Panc1 (cell line): ENCODE measurements at places on chromosomes 7 and 10.

DNA sequence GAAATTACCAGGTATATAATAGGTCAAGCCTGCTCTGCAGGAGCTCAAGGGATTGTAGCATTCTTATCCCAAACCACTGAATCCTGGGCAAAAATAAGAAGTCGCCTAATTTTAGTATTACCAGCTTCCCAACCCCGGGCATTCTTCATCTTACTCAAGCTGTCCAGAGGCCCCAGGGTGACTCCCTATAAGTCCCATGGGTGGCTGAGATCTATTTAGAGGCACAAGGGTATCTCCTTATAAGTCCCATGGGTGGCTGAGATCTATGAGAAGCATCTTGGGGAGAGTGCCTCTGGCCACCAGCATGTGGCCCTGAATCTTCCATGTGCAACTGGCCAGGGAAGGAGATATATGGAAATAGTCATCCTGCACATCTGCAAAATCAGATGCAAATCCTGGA is 38.9 kb downstream of the PRSS2 start:
- DNase-seq = no peak

GRCh38 chr10:75652146-75652740 is 220.8 kb downstream of the LRMDA start:
- no peak for DNase-seq

DNA sequence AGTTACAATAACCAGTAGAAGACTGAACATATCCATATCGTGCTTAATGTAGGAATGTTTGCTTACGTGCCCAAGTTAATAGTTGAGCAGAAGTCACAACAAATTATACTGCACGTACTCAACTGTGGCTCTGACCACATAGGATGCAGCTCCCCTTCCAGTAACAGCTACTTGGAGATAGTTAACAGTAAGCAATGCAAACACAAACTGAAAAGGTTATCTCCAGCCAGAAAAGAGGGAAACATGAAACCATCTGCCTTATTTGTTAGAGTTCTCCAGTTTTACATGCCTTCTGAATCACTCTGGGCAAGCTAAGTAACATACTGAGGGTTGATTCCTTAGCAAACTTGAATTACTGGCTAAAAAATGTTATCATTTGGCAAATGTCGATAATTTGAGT is 9.8 kb downstream of the DHX32 start:
- DNase-seq = no peak

GRCh38 chr7:47264021-47264651 is 317.8 kb downstream of the TNS3 start:
- DNase-seq = no peak

DNA sequence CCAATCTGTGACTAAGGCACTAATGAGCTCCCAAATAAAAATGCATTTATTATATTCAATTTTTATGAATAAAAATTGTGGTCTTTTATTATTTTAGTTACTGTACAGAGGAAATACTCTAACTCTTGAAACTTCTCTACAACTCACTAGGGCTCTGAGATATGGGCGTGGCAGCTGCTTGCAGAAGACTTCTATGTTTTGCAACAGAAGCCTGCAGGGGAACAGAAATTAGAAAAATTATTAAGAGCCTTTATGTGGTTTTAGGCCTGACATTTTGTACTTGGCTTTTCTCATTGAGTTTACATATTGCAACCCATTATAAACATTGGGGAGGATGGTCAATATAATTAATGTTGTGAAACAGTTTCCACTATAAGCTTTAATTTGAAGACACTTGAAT is 581.4 kb downstream of the TNS3 start:
- DNase-seq = no peak

DNA sequence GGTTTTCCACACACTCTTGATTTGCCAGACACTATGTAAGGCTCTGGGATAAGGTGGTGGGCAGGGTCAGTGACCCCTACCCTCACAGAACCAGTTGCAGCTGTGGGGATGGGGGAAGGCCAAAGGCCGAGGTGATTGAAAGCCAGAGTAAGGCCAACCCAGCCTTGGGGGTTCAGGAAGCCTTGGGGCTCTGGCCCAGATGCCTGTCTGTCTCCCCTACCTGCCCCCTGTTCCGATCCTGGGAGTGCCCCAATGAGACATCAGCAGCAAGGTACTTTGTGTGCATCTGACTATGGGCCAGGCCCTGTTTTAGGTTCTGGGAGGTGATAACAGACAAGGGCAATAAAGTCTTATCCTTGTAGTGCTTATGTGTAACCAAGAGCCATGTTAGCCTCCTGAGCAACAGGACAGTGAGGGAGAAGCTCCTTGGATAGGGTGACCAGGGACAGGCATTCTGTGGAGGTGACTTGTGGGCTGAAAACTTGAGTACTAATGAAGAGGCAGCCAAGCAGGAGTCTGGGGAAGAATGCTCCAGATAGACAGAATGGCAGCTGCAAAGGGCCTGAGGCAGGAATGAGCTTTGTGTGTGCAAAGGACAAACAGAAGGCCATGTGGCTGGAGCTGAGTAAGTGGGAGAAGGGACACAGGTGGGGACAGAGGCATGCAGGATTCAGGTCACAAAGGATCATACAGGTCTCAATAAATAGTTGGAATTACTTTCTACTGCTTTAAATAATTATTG is 35.4 kb downstream of the TSPAN14 start:
- DNase-seq = no peak
